ENCODE measurements at places on chromosomes 12 and 14. TPM values are rescaled to one million over a fixed set of nuclear protein-coding genes. Genes with fewer than 3 reads are reported as not detected.

DNA sequence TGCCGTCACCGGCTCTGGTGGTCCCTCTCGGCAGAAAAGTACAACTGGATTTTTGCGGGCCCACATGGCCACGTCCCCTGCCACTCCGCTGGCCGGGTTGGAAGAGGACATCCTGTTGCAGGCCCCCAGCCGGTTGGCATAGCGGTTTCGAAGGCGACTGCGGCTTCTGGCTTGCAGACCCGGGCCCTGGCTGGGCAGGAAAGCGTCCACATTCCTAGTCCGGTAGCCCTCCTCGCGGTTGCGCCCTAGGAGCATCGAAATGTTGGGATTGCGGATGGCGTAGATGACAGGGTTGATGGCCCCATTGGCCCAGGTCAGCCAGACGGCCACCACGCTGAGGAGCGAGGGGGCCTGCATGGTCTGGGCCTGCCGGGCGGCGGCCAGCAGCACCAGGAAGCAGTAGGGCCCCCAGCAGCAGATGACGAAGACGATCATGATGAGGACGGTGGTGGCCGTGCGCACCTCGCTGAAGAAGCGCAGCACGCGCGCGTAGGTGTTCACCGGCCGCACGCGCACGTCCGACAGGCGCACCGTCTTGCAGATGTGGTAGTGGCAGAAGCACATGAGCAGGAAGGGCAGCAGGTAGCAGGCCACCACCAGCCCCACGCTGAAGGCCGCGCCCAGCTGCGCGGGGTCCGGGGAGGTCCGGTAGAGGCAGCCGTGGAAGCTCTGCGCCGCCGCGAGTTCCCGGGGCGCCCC lies 1.2 kb downstream of the GPR135 start:
- no peak for DNase-seq

- DNase-seq, result no peak
These were observed 242.0 kb downstream of the BMP4 start for GRCh38 chr14:53714495-53715192.

- DNase-seq, result peak; percentile 3
These were observed 1.0 kb downstream of the TMEM253 start for GRCh38 chr14:21101802-21102413.

DNA sequence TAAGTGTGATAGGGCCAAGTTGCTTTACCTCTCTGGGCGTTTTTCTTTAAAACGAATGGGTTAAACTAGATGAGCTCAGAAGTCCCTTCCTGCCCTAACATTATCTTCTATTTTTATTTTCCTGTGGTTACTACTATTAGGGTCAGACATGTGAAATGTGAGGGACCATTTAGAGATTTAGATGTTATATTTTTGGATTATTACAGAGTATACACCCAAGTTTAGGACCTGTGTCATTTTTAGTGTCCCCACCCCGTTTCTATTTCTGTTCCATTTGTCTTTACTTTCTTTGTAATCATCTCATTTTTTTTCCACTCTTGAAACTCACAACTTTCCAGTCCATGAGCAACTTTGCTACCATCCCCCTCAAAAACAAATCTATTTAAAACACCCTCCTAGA lies 56.3 kb downstream of the SLC4A8 start:
- DNase-seq, result no peak

DNA sequence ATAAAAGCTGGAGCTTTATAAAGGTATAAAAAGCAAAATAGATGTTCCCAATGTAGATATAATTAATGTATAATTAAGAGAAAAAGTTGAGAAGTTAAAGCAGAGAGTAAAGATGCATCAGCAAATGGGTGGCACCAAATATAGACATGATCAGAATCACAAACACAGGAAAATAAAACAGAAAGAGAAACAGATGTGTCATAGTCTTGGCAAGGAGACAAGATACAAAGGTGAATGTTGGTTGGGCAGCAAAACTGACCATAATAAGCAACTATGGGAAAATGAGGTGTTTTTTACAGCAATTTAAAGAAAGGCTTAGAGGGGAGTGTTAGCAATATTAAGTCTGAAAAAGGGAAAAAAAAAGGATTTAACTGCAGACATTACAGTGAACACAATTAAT lies 135.4 kb upstream of the CLEC14A start:
- DNase-seq, result no peak

GRCh38 chr14:95026851-95027463 lies 130.4 kb downstream of the DICER1 start:
- DNase-seq, result no peak

- DNase-seq, result no peak
These were observed 4.0 kb downstream of the P2RX2 start for GRCh38 chr12:132622437-132623071.

- no peak for DNase-seq
These were observed 33.2 kb upstream of the TEX22 start for GRCh38 chr14:105365101-105365500.

DNA sequence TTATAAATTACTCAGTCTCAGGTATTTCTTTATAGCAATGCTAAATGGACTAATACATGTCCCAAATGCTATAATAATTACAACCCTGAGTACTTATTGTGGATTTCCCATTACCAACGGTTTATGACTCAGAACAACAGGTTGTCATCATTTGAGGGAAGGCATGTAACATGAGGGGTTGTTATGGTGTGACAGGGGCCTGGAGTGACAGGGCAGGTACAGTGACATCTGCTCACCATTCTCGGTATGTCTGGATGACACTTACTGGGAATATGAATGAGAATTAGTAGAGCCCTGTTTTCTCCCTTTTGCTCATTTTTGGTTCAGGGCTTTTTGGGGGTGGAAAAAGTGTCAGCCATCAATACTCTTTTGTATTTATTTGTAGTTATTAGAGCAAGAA lies 36.2 kb upstream of the FERMT2 start:
- DNase-seq, result no peak

DNA sequence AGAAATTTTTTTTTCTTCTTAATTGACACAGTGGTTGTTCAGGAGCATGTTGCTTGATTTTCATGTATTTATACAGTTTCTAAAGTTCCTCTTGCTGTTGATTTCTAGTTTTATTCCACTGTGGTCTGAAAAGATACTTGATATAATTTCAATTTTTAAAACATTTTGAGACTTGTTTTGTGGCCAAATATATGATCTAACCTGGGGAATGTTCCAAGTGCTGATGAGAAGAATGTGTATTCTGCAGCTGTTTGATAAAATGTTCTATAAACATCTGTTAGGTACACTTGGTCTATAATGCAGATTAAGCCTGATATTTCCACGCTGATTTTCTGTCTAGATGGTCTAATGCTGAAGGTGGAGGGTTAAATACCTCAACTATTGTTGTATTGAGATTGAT lies 151.4 kb upstream of the IFNG-AS1 start:
- DNase-seq, result no peak

DNA sequence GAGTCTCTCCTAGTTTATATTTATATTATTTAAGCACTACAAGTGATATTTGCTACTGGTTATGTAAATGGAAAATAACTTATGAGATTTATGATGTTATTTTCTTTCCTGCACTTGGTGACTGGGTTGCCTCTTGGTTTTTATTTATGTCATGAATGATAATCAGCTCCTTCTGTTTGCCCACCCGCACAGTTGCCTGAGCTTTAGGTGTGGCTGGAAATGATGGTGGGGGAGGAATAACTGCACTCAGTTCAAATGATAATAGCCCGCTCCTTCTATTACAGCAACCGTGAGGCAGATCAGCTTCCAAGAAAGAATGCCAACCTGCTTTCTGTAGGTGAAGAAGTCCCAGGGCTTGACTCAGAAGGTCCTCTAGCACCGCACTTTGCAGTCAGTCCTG lies 190.2 kb upstream of the CAND1 start:
- no peak for DNase-seq

DNA sequence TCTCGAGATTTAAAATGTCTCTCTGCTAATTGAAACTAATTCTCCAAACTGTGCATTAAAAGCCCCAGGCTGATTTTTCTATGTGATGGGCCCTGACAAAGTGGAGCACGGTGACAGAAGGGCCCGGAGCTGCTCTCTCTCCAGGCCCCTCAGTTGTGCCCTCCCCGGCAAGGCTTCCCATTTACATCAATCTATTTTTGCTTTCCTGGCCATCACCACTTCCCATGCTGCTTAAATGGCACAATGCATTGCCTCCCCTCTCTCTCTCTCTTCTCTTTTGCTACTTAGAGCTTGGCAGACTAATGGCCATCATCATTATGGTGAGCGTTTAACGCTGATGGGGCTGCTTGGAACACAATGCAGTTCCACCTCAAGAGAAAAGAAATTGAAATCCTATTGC lies 270.7 kb upstream of the DIO3 start:
- no peak for DNase-seq

- no peak for DNase-seq
These were observed 163.0 kb upstream of the TMCC3 start for GRCh38 chr12:94813314-94813713.

DNA sequence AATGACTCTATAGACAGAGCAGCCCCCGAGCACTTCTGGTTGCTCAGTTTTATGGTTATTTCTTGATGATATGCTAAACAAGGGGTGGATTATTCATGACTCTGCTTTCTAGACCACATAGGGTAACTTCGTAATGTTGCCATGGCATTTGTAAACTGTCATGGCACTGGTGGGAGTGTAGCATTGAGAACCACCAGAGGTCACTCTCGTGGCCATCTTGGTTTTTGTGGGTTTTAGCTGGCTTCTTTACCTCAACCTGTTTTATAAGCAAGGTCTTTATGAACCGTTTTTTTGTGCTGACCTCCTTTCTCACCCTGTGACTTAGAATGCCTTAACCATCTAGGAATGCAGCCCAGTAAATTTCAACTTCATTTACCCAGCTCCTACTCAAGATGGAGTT lies 1036.2 kb upstream of the FLRT2 start:
- no peak for DNase-seq

DNA sequence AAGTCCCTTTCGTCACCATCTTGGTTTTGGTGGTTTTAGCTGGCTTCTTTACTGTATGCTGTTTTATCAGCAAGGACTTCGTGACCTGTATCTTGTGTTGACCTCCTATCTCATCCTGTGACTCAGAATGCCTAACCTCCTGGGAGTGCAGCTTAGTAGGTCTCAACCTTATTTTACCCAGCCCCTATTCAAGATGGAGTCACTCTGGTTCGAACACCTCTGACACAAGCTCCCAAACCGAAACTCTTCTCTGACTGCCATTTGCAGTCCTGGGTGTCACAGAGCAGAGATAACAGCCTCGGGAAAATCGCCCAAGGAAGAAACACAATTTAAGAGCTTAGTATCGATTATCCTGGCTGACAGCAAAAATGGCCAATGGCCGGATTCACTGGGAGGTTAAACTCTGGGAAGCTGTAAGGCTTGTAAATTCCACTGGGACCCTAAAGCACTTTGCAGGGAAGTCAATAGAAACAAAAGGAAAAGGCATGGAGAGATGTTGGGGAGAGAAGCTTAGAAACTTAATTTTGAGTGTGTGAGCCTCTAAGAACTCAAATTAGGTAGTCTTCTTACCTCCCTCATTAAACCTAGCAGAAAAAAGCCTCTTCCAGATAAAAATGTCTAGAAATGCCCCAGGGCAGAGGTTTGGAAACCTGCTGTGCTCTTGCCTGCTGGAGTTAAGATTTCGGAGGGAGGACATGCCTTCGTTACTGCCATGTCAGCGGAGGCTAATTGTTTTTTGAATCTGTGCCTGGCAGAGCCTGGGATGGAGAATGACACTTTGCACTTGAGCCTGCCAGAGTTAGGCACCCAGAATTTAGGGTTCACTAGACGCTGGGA lies 56.5 kb upstream of the RPH3A start:
- DNase-seq, result no peak

GRCh38 chr12:3795492-3796133 lies 42.7 kb upstream of the CRACR2A start:
- DNase-seq, result no peak

- DNase-seq, result no peak
These were observed 172.0 kb upstream of the VASH1 start for GRCh38 chr14:76589246-76589645.

DNA sequence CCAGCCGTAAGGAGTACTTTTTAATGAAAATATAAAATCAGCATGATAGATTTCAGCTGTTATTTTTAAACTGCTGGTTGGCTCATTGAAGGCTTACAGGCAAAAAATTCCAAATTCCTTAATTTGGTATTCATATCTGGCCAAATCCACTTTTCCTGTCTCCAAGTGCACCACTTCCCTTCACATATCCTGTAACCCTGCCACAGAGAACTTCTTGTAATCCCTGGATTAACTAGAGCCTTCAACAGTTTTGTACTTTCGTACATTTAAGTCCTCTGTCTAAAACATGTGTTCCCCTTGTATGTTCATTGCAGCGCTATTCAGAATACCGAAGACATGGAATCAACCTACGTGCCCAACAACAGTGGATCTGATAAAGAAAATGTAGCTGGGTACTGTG lies 9.6 kb downstream of the PUS7L start:
- DNase-seq, result no peak

GRCh38 chr12:70659077-70659606 lies 21.9 kb upstream of the PTPRB start:
- DNase-seq, result no peak

- no peak for DNase-seq
These were observed 14.8 kb downstream of the OSBPL8 start for GRCh38 chr12:76544601-76545261.

GRCh38 chr14:44609876-44610510 lies 102.9 kb upstream of the FSCB start:
- DNase-seq, result no peak

DNA sequence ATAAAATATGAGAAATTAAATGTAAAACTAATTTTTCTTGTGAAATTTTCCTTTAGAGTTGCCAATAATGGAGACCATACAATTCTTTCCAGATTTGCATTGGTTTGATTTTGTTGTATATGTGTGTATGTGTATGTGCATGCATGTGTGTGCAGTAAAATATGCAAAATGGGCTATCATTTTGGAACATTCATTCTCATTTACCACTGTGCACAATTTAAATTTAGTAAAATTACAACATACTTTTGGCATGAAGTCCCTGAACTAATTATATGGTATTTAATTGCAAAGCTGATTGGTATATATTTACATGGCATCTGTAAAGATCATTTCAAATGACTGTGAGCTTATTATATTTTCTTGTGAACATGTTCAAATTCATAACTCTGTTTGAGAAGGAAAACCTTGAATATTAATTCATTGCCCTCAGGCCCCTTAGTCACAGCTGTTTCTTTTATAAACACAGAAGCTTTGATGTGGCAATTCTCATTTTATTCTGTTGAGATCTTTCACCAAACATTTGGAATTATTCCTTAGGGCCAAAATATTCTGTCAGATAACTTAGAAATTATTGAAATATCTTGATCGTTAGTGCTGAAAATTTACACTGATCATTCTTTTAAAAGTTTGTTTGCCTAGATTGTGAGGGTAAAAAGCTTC lies 17.6 kb downstream of the KERA start:
- DNase-seq, result no peak

GRCh38 chr12:11684393-11684792 lies 34.9 kb downstream of the ETV6 start:
- DNase-seq, result no peak

ATL1 gene
- total RNA-seq, result 4.0 TPM

LGALS3 gene
- total RNA-seq, result 7.8 TPM

TAS2R42 gene
- not detected for total RNA-seq

KRT83 gene
- not detected for total RNA-seq

NEUROD4 gene
- not detected for total RNA-seq

KCNMB4 gene
- 0.73 TPM for total RNA-seq

CLEC9A gene
- not detected for total RNA-seq

TSHR gene
- not detected for total RNA-seq

SRGAP1 gene
- total RNA-seq, result 0.03 TPM
